ENCODE measurements at places on chromosomes 12 and 14.

DNA sequence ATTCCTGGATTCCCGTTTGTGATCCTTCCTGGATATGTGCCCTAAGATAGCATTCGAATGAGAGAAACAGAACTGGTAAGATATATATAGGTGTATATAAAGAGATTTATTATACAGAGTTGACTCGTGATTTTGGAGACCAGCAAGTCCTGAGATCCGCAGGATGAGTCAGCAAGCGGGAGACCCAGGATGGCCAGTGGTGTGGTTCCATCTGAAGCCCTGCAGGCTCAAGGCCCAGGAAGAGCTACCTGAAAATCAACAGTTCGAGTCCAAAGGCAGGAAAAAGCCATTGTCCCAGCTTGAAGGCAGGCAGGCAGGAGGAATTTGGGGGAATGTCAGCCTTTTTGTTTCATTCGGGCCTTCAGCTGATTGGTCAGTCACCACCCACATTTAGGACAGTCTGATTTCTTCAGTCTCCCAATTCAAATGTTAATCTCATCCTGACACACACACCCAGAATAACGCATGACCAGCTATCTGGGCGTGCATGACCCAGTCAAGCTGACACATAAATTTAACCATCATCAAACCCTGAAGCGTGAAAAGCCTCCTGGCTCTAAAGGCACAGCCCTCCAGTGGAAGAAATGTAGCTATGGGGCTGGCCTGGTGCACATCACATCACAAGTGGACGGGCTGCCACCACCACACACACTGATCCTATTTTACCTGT lies 44.3 kb downstream of the TUNAR start:
- no peak for DNase-seq

GRCh38 chr14:95442633-95443021 lies 73.8 kb downstream of the SYNE3 start:
- peak; percentile 77 for DNase-seq

DNA sequence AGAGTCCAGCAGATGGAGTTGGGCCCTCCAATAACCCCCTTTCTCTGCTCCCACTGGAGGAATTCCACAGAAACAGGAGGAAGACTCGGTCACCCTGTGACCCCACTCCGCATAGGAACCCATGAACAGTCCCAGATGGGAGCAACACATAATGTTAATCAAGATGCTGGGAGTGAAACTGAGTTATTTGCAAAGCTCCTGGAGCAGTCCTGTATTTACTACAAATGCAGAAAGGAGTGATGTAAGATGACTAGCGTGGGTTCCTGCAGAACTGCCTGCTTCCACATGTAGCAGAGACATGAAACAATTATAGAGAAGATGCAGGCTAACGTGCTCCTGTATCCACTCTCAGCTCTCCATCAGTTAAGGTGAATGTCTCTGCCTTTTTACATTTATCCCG lies 274.7 kb downstream of the FOXN3 start:
- DNase-seq = no peak

- no peak for DNase-seq
Measured at GRCh38 chr14:68775614-68776126, 17.2 kb downstream of the ZFP36L1 start.

DNA sequence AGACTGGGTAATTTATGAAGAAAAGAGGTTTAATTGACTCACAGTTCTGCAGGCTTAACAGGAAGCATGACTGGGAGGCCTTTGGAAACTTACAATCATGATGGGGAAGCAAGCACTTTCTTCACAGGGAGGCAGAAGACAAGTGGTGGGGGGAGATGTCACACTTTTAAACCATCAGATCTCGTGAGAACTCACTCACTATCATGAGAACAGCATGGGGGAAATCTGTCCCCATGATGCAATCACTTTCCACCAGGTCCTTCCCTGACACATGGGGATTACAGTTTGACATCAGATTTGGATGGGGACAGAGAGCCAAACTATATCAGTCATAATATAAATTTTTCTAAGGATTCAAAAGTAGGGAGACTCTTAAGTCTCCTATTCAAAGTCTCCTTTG lies 46.0 kb downstream of the SPIC start:
- DNase-seq = no peak

DNA sequence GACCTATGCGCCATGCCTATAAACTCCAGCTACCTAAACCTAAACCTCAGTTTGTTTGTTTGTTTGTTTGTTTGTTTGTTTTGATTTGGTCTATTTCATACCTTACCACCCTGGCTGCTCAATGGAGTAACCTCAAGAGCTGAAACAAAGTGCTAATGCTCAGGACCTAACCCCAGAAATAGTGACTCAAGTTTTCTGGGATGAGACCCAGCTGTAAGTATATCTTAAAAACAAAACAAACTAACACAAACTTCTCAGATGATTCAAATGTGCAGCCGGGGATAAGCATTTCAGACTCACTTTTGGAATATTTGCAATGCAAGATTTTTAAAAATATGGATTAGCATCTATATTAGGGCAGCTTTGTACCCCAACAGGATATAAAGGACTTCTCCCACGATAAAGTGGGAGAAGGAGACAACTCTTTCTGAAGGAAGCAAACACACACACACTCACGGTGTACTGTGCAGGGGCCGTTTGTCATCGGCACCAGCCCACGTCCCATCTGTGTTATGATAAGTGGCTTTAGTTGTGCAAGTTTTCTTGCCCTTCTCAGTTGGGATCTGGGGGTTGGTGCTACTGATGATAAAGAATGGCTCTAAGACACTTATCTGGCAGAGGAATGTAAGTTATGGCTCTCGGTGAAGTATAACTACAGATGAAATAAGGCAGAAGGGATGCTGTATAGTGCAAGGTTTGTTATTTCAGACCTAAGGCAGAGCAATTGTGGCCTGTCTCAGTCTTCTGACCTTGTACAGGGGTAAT lies 516.7 kb upstream of the TMEM132C start:
- DNase-seq = no peak

DNA sequence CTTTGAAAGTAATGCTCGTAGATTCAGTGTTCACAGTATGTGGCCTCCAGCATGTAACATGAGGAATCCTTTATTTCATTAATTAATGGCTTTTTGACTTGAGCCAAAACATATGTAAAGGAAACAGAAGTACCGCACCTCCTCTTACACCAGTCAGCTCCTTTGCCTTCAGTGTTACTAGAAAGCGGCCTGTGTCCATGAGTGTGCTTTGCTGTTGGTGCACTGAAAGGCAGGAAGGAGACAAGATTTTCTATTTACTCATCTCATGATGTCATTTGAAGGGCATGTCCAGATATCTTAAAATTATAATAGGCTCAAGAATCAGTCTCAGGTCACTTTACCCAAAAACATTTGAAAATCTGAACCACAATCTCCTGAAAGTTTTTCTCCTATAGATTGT lies 9.9 kb upstream of the CCT2 start:
- no peak for DNase-seq

- no peak for DNase-seq
Measured at GRCh38 chr14:24965934-24966578, 83.9 kb downstream of the STXBP6 start.

DNA sequence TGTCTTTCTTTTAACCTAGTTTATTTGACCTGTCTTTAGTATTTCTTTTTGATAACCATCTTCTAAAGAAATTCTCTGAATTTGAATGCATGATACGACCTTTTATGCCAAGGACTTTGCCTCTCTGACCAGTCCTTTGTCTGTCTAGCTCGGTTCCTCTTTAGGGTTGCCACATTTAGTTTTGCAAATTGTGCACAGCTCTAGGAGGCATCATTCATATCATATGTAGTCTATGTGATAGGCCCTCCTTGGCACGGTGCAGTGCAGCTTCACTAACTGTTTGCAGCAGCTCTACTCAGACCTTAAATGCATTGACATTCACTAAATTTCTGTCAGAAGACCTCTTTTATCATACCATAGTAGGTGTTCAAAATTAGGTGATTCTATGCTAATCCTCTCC lies 75.6 kb downstream of the USP15 start:
- no peak for DNase-seq

DNA sequence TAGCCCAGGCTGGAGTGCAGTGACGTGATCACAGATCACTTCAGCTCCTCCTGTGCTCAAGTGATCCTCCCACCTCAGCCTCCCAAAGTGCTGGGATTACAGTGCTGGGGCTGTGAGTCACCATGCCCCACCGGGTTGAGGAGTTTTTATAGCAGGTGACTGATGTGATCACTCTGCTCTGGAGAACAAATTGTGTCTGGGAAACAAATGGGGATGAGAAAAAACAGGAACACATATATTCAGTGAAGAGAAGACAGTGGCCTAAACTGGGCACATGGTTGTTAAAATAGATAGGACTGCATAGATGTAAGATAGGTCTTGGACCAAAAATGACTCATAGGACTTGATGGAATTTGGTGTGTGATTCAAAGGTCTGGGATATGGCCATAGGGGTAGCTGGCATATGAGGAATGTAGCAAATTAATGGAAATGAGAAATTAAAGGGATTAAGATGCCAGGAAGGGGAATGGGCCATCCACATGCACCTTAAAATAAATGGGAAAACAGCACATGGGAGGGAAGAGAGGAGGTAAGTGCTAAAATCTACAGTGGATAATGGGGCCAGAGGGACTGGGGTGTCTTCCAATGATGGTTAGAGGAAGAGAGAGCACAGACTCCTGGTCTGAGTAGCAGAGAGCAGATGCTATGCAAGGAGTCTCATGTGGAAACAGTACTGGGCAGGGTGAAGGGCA lies 11.2 kb downstream of the BCAT1 start:
- DNase-seq = no peak

DNA sequence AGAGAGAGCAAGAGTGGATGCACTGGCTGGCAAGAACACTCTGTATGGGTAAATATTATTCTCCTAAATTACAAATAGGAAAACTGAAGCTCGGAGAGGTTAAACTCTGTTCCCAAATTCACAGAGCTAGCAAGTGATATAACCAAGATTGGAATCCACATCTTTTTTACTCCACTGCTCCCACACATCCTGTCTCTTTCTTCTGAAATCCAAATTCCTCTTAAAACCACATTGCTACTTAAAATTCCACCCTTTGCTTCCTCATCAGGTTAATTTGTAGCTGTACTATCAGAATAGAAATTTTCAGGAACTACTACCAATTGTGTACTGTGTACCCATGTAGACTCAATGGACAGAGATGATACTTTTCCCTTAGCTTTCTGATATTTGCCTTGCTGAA lies 74.4 kb downstream of the ARMH4 start:
- DNase-seq = no peak

- peak; percentile 56 for DNase-seq
Measured at GRCh38 chr12:123131879-123132402, 18.9 kb downstream of the PITPNM2 start.

- DNase-seq = no peak
Measured at GRCh38 chr14:102922490-102923200, at the start of gene AMN. TSS of gene AMN (plus strand) at chr14:102922663. CDS start at chr14:102922689, 26 bp downstream.

GRCh38 chr14:37588667-37588955 lies 6.4 kb downstream of the FOXA1 start:
- no peak for DNase-seq

- no peak for DNase-seq
Measured at GRCh38 chr12:13071305-13072280, 27.4 kb downstream of the FAM234B start.

- DNase-seq = no peak
Measured at GRCh38 chr12:120130011-120130410, 13.5 kb upstream of the RAB35 start.

DNA sequence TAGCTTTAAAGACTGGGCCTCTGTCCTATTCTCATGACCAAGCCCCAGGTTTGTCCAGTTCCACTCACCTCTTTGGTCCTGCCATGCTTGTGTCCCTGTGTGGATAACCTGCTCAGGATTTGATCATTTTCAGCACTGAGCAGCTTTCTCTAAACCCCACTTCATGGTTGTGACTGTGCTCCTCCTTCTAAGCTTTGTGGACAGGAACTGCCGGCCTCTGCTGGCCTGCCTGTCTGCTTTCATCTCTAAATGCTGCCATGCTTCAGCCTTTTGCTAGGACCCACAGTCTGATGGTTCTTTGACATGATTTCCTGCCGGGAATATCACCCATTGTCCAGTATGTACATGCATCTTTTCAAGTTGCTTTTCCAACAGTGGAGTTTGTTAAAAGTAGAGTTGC lies 53.9 kb upstream of the STXBP6 start:
- no peak for DNase-seq

DNA sequence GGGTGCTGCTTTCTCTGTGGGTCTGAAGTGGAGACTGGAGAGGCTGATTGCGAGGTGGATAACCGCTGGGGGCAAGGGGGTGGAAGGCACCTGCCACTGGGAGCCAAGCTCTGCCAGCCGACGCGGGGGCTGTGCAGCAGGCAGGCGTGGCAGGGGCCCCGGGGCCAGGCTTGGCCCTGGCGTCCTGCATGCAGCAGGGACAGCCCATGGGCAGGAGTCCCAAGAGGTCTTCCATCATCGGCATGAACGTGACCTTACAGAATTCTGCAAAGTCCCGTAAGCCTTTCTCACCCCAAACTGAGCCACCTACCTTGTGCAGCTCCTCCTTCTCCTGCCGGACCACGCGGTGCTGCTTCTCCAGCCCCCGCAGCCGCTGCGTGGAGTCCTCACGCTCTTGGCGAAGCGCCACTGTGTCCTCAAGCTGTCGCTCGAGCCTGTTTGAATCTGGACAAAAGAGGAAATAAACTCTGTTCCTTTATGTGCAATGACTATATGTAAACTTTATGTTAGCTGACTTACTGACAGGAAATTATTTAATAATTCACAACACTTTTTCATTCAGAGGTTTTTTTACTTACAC lies 51.3 kb downstream of the AMN start:
- DNase-seq = no peak

- no peak for DNase-seq
Measured at GRCh38 chr14:35320472-35320871, 28.3 kb downstream of the PSMA6 start.

DNA sequence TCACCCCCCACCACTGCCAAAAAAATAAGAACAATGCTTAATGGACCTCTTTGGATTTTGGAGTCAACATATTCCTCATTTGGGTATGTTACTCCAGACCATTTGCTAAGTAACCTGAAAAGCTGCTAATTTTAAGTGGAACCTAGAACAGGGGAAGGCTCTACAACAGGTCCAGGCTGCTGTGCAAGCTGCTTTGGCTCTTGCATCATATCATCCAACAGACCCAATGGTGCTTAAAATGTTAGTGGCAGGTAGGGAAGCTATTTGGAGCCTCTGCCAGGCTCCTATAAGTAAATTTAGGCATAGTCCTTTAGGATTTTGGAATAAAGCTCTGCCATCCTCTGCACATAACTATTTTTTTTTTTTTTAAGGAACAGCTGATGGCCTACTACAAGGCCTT lies 132.2 kb upstream of the PMCH start:
- DNase-seq = no peak

DNA sequence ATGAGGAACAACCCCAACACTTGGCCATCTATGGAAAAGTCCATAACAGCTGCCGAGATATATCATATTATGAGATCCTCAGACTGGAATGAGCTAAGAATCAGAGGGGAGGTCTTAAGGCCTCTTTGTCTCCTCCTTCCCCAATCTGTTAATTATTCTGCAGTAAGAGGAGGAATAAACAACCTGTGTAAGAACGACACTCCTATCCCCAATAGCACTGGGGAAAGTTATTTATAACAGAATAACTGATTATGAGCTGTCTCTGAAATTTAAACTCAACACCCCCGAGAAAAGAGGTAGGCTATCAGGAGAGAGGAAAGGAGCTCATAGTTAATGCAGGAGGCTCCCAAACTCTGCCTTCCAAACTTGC lies 68.0 kb downstream of the NIN start:
- DNase-seq = no peak

Data from activated CD4-positive, alpha-beta T cell treated with anti-CD3 and anti-CD28 coated beads, Interleukin-2, amount 50 U/mL, for 1 hour (primary cell).